ENCODE measurements at places on chromosomes 13 and 19. TPM values are rescaled to one million over a fixed set of nuclear protein-coding genes. Genes with fewer than 3 reads are reported as not detected.

- no peak overlapping the region for H3K27ac ChIP-seq
- H3K27me3 ChIP-seq, result peaks cover 2% of the 10 kb centered on the region
- no peak for DNase-seq
- H3K4me1 ChIP-seq, result no peaks in the 10 kb centered on the region
- H3K36me3 ChIP-seq, result no peaks in the 10 kb centered on the region
Measured at GRCh38 chr13:73364736-73365135, 305.9 kb downstream of the KLF5 start.

NLRP9 gene
- total RNA-seq, result not detected

GPR180 gene
- 5.7 TPM for total RNA-seq

N4BP2L2 gene
- total RNA-seq, result 81.1 TPM

- H3K36me3 ChIP-seq, result no peaks in the 10 kb centered on the region
- H3K4me1 ChIP-seq, result peaks cover 3% of the 10 kb centered on the region
- no peak overlapping the region for H3K27ac ChIP-seq
- no peak for DNase-seq
- peaks cover 38% of the 10 kb centered on the region for H3K27me3 ChIP-seq
Measured at GRCh38 chr19:9966448-9966847, 30.1 kb upstream of the OLFM2 start.

DNA sequence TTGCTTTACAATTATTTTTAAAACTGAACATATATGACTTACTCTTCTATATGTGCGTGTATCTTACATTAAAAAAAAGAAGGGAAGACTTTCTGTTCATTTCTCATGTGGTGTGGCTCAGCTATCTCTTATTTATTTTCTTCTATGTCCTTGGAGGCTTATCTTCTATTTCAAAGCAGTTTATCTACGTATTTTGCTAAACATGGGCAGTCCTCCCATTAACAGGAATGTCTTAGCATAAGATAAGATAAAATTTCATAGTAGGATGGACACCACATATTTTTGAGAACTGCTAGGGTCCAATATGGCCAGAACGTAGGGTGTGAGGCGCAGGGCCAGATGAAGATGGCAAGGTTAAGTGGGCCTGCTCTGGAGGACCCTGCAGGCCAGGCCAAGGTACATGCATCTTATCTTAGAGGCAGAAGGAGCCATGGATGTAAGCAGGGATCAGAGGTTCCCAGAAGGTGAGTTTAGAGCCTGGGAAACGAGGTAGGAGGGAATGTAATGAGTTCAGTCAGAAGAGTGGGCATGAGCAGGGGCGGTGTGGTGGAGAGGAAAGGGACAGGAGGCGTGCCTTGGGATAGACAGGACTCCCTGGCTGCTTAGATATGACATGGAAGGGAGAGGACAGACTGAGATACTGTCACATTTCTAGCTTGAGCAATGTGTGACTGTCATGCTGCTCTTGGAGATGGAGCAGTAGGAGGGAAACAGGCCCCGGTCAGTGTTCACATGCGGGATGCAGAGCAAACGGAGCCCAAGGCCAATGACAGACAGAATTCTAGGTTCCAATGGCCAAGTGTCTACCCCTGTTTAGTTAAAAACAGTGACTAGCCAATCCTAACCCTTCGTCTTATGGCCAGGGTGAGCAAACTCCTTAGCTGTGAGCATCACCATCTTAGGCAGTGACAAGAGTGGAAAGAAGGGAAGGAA, 68.6 kb upstream of the MEDAG start:
- H3K36me3 ChIP-seq, result no peaks in the 10 kb centered on the region
- H3K4me1 ChIP-seq, result peaks cover 4% of the 10 kb centered on the region
- H3K4me3 ChIP-seq, result no peak overlapping the region
- no peak for DNase-seq

DNA sequence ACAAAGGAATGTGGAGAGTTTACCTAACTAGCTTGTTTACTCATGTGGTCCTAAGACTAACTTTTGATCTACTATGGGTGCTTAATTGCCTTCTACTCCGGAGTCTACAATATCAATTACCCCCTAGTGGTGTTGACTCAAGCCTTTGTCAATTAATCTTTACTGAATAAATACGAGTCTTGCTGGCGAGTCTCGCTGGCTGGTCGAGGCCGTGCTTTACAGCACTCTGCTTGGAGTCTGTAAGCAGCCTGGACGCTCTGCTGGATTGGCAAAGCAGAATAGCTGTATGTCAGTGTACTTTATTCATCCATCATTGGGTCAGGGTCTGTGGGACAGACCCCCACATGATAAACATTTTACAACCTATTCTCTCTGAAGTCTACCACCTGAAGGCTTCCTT, 9.9 kb upstream of the SPART start:
- H3K27ac ChIP-seq, result no peak overlapping the region
- peaks cover 5% of the 10 kb centered on the region for H3K27me3 ChIP-seq
- no peak overlapping the region for H3K4me3 ChIP-seq
- H3K36me3 ChIP-seq, result no peaks in the 10 kb centered on the region

- H3K27me3 ChIP-seq, result peaks cover 3% of the 10 kb centered on the region
- H3K4me3 ChIP-seq, result no peak overlapping the region
- H3K36me3 ChIP-seq, result no peaks in the 10 kb centered on the region
- H3K4me1 ChIP-seq, result peaks cover 3% of the 10 kb centered on the region
- no peak overlapping the region for H3K27ac ChIP-seq
Measured at GRCh38 chr19:16714702-16715287, 4.9 kb upstream of the NWD1 start.

GRCh38 chr19:29678484-29679106, 13.3 kb downstream of the PLEKHF1 start:
- DNase-seq, result no peak
- no peaks in the 10 kb centered on the region for H3K27me3 ChIP-seq
- no peak overlapping the region for H3K4me3 ChIP-seq
- peaks cover 64% of the 10 kb centered on the region for H3K4me1 ChIP-seq

DNA sequence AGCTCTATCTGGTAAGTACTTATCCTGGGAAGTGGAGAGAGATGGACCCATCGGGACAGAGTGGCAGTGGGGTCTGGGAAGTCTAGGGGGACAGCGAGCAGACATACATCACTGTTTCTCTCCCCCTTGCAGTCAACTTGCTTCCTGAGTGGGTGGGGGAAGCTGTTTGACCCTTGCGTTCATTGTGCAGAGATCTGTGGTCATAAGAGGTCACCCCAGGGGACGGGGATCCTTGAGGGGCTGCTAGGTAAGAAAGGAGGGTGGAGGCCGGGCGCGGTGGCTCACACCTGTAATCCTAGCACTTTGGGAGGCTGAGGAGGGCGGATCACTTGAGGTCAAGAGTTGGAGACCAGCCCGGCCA, 474 bp downstream of the ARHGEF18 start:
- peak overlapping the region; percentile 82 for H3K4me3 ChIP-seq
- H3K27ac ChIP-seq, result peak overlapping the region; percentile 96
- peaks cover 14% of the 10 kb centered on the region for H3K36me3 ChIP-seq
- no peaks in the 10 kb centered on the region for H3K27me3 ChIP-seq

- DNase-seq, result no peak
- H3K4me3 ChIP-seq, result no peak overlapping the region
- peaks cover 4% of the 10 kb centered on the region for H3K27me3 ChIP-seq
- peaks cover 4% of the 10 kb centered on the region for H3K36me3 ChIP-seq
Measured at GRCh38 chr13:45040622-45041021, 51.3 kb downstream of the GPALPP1 start.

PDX1 gene
- not detected for total RNA-seq

CPB2 gene
- not detected for total RNA-seq

DNA sequence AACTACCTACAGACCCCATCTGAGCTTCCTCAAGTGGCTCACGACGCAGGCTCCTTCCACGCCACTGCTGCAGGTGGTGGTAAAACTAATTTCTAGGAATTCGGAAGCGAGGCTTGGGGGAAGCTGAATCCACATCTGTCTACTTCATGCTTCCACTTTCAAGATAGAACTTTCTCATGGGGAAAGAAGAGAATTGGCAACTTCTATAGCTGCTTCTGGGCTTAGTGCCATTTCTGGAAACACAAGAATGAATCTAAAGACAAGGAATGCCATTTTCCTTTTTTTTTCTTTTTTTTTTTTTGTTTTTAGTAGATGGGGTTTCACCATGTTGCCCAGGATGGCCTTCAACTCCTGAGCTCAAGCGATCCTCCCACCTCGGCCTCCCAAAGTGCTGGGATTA, 2.8 kb upstream of the NLRP12 start:
- no peak overlapping the region for H3K27ac ChIP-seq
- H3K4me3 ChIP-seq, result no peak overlapping the region
- no peaks in the 10 kb centered on the region for H3K36me3 ChIP-seq
- H3K27me3 ChIP-seq, result peaks cover 32% of the 10 kb centered on the region
- no peak for DNase-seq

- peaks cover 5% of the 10 kb centered on the region for H3K36me3 ChIP-seq
- no peak overlapping the region for H3K27ac ChIP-seq
- DNase-seq, result no peak
- peaks cover 1% of the 10 kb centered on the region for H3K27me3 ChIP-seq
Measured at GRCh38 chr13:110610955-110611595, 4.3 kb upstream of the NAXD start.

ZNF28 gene
- total RNA-seq, result 7.1 TPM

Measured in activated naive CD4-positive, alpha-beta T cell treated with anti-CD3 and anti-CD28 coated beads for 36 hours (primary cell).